Upper lobe of left lung (tissue), 6 donors: ENCODE measurements at places on chromosomes 5 and 9.

DNA sequence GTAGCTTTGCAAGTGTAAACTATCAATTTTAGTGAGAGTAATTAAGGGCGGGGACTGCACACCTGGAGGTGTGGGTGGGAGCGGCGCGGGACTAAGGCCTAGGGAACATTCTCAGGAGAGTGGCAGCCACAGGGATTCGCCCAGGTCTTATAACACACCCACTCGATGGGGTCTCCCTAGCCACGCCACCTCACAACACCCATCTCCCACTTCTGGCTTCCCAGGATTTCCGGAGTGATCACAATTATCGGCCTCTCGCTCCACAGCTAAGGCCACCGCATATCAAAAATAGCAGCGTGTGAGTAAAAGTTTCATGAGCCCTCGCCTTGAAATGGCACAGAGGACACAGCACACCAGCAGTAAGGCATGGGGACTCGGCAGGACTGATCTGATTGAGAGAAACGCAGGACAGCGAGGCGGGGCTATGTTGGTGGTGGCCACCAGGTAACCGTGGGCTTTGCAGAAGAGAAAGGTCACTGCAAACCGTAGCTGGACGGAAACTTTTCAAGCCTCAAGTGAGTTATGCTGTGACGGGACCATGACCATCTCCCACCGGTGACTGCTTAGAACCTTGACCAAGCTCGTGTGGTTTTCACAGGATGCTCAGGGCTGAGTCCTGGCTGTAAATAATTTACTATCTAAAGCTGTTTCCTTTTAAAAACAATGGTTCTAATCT lies 1.1 kb upstream of the LPAR1 start:
- peak overlapping the region; percentile 71 for H3K4me3 ChIP-seq
- no peaks in the 10 kb centered on the region for H3K36me3 ChIP-seq

DNA sequence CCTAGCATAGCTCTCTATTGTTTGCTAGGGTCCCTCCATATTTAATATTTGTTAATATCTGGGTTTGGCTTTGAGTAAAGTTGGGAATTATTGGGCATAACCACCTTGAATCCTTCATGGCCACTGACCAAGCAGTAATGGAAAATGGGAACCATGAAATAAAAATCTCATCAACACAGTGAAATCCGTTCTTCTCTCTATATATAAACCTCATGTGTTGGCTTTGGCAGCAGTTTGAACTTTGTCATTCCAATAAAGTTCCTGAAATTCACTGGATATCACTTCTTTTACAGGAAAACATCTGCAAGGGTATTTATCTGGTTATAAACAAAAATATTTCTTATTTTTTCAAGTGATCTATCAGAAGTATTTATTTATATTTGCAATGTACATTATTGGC lies 93.0 kb upstream of the MPDZ start:
- no peak overlapping the region for H3K4me3 ChIP-seq
- no peak overlapping the region for H3K27ac ChIP-seq

- H3K27ac ChIP-seq, result peak overlapping the region; percentile 93
- peak overlapping the region; percentile 85 for H3K4me3 ChIP-seq
- DNase-seq, result no peak
- H3K4me1 ChIP-seq, result peaks cover 17% of the 10 kb centered on the region
- no peaks in the 10 kb centered on the region for H3K36me3 ChIP-seq
- no peaks in the 10 kb centered on the region for H3K27me3 ChIP-seq
Measured at GRCh38 chr5:78649211-78649695, 681 bp upstream of the LHFPL2 start.

- no peak for DNase-seq
- H3K36me3 ChIP-seq, result peaks cover 6% of the 10 kb centered on the region
- no peaks in the 10 kb centered on the region for H3K27me3 ChIP-seq
- H3K4me3 ChIP-seq, result no peak overlapping the region
- H3K27ac ChIP-seq, result no peak overlapping the region
- peaks cover 6% of the 10 kb centered on the region for H3K4me1 ChIP-seq
Measured at GRCh38 chr9:19130436-19130835, 3.1 kb upstream of the PLIN2 start.

DNA sequence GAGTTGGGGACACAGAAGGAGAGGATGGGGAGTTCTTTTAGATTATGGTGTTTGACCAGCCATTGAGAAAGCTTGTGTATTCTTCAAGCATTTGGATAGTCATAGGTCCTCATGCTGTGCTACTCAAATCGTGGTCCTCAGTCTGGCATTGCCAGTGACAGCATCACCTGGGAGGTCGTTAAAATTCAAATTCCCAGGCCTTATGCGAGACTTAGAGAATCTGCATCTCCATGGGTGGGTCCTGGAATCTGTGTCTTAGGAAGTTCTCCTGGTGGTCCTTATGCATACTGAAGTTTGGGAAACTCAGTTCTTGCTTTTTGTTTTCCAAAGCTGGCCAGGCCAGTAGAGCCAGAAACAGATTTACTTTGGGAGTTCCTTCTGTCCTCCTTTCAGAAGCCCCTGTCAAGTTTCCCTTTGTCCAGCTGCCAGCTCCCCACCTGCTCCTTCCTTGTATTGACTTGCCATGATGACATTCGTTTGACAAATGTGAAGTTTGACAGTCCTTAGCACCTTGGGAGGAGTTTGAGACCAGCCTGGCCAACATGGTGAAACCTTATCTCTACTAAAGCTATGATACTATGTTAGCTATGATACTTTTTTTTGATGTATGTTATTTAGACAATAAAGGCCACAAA lies 95.6 kb downstream of the PALM2AKAP2 start:
- DNase-seq, result no peak
- no peak overlapping the region for H3K4me3 ChIP-seq
- no peaks in the 10 kb centered on the region for H3K27me3 ChIP-seq

- H3K36me3 ChIP-seq, result no peaks in the 10 kb centered on the region
- peaks cover 35% of the 10 kb centered on the region for H3K4me1 ChIP-seq
- H3K27ac ChIP-seq, result peak overlapping the region; percentile 85
- H3K4me3 ChIP-seq, result peak overlapping the region; percentile 94
- H3K27me3 ChIP-seq, result no peaks in the 10 kb centered on the region
Measured at GRCh38 chr9:6413365-6414246, 607 bp downstream of the UHRF2 start.

- peak overlapping the region; percentile 45 for H3K27ac ChIP-seq
- peak overlapping the region; percentile 90 for H3K4me3 ChIP-seq
- peaks cover 57% of the 10 kb centered on the region for H3K4me1 ChIP-seq
Measured at GRCh38 chr9:127915801-127916719, 781 bp downstream of the ST6GALNAC4 start.

DNA sequence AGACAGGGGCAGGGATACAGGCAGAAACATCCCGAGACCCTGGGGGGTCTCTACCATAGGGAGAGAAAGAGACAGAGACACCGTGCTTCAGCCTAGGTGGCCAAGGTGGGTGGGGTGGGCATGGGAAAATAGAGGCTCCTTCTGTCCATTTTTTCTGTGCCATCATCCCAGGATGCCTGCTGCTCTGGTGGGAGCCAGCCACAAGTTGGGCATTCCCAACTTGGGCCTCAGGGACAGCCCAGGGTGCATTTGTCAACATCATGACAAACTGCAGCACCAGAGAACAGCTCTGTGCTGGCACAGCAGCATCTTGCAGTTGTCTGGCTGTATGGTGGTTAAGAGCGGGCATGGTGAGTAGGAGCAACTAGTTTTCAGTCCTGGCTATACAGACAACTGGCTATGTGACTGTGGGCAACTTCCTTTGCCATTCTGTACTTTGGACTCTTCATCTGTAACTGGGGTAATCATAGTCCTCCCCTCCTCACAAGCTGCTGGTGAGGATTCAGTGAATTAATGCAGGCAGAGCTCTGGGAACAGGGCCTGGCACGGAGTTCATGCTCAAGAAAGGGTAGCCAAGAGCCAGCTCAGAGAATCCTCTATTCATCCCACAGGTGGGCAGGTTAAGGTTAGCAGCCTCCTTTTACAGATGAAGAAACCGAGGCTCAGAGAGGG lies 100.4 kb downstream of the RGS3 start:
- no peaks in the 10 kb centered on the region for H3K27me3 ChIP-seq
- H3K4me1 ChIP-seq, result peaks cover 53% of the 10 kb centered on the region

DNA sequence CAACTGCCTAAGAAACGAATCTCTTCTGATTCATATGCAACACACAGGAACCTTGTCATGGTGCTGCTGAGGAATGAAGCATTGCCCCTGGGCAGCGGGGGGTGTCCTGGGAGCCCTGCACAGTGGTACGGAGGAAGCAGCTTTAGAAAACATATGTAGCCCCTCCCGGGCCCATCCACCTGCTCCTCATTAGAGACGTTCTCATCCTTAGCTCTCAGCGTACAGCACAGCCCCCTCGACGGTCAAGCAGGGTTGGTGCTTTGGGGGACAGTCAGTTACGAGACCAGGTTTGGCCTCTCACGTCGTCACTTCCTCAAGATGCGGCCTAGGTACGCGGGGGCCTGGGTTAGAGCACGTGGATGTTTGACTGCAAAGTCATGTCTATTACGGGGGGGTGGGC lies 28.4 kb upstream of the LAMC3 start:
- no peak overlapping the region for H3K27ac ChIP-seq
- no peak overlapping the region for H3K4me3 ChIP-seq
- no peaks in the 10 kb centered on the region for H3K36me3 ChIP-seq
- H3K27me3 ChIP-seq, result no peaks in the 10 kb centered on the region
- DNase-seq, result no peak
- H3K4me1 ChIP-seq, result no peaks in the 10 kb centered on the region

GRCh38 chr9:128607642-128608350 lies 48.9 kb downstream of the DYNC2I2 start:
- H3K4me1 ChIP-seq, result no peaks in the 10 kb centered on the region
- peaks cover 100% of the 10 kb centered on the region for H3K36me3 ChIP-seq
- no peak overlapping the region for H3K27ac ChIP-seq
- no peak overlapping the region for H3K4me3 ChIP-seq

- H3K27ac ChIP-seq, result no peak overlapping the region
- peaks cover 6% of the 10 kb centered on the region for H3K4me1 ChIP-seq
- no peaks in the 10 kb centered on the region for H3K27me3 ChIP-seq
- DNase-seq, result no peak
- no peak overlapping the region for H3K4me3 ChIP-seq
- H3K36me3 ChIP-seq, result peaks cover 25% of the 10 kb centered on the region
Measured at GRCh38 chr9:136857581-136858412, 5.7 kb downstream of the MAMDC4 start.

GRCh38 chr9:104009826-104010225 lies 84.3 kb upstream of the SMC2 start:
- no peaks in the 10 kb centered on the region for H3K4me1 ChIP-seq
- no peaks in the 10 kb centered on the region for H3K27me3 ChIP-seq
- H3K27ac ChIP-seq, result no peak overlapping the region
- DNase-seq, result no peak

DNA sequence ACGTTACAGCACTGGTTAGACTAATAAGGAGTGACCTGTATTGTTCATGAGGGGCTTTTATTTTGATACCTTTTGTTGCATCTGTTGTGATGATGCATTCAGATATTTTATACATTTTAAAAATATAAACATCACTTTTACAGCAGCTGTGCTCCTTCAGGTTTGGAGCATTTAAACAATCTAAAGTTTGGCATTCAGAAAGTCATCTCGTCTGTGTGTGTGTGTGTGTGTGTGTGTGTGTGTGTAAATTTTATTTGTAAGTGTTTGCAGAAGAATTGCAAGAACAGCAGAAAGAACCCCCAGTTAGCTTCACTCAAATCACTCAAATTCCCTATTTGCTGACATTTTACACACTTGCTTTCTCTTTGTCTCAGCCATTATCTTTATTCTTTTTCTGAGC lies 87.4 kb downstream of the ERCC6L2 start:
- DNase-seq, result no peak
- no peaks in the 10 kb centered on the region for H3K36me3 ChIP-seq
- no peak overlapping the region for H3K27ac ChIP-seq
- H3K4me1 ChIP-seq, result no peaks in the 10 kb centered on the region

- H3K36me3 ChIP-seq, result no peaks in the 10 kb centered on the region
- no peaks in the 10 kb centered on the region for H3K4me1 ChIP-seq
- DNase-seq, result no peak
- H3K4me3 ChIP-seq, result no peak overlapping the region
- no peak overlapping the region for H3K27ac ChIP-seq
Measured at GRCh38 chr5:9499498-9499876, 46.4 kb downstream of the SEMA5A start.

- peaks cover 2% of the 10 kb centered on the region for H3K36me3 ChIP-seq
- no peak for DNase-seq
- H3K4me3 ChIP-seq, result no peak overlapping the region
- H3K4me1 ChIP-seq, result peaks cover 41% of the 10 kb centered on the region
- peak overlapping the region; percentile 78 for H3K27ac ChIP-seq
Measured at GRCh38 chr9:14097215-14097614, 216.7 kb downstream of the NFIB start.

DNA sequence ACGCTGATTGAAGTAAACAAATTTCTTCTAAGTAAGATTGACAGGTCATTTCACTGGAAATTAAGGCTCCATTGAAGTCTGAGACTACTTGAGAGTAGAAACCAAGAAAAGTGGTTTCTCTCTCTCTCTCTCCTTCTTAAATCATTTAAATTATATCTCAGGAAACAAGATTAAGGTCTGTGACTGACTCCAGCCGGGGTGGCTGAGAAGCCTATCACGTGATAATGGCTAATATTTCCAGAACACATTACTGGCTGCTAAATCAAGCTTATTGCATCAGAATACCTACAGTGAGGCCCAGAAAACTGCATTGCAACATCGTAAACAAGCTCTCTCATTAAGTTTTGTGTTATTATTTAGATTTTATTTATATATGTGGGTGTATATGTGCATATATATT lies 88.4 kb downstream of the PTCD2 start:
- no peaks in the 10 kb centered on the region for H3K4me1 ChIP-seq
- no peak overlapping the region for H3K27ac ChIP-seq
- no peaks in the 10 kb centered on the region for H3K27me3 ChIP-seq
- H3K36me3 ChIP-seq, result no peaks in the 10 kb centered on the region
- no peak overlapping the region for H3K4me3 ChIP-seq
- no peak for DNase-seq

GRCh38 chr9:277601-278295 lies 63.1 kb downstream of the DOCK8 start:
- H3K27ac ChIP-seq, result no peak overlapping the region
- DNase-seq, result no peak
- peaks cover 6% of the 10 kb centered on the region for H3K4me1 ChIP-seq
- no peaks in the 10 kb centered on the region for H3K27me3 ChIP-seq

DNA sequence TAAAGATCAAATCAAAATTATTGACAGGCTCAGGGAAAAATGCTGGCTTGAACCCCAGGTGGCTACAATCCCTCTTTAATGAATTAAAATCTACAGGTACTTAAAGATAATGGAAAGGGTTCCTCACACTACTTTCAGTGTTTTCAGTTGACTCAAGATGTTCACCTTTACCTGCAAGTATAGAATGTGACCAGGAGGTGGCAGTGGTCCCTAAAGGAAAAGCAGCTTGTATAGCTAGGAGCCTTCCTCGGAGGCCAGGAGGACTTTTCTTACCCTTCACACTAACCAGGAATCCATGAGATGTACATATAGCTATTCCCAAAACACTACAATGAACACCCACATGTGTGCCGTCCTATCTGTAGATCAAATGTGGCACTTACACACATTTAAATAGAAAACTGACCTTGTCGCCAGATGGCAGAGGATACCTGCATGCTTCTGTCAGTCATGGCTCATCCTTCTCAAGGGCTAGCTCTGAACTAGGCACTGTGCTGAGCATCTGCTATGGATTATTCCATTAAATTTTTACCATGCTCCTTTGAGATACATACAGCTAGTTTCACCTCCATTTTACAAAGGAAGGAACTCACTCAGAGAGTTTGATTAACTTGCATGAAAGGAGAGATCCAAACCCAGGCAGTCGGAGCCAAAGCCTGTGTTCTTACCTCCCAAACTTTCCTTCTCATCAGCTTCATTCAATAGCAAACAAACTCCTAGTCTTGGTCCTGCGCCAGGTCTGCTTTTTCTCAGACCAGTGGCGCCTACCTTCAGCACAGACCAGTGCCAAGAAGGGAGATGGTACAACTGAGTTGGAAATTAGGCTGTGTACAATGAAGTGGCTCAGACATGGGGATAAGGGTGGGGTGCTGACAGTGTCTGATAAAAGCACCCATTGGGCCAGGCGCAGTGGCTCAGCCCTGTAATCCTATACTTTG lies 24.5 kb downstream of the C9orf152 start:
- H3K27me3 ChIP-seq, result no peaks in the 10 kb centered on the region
- peak; percentile 76 for DNase-seq
- peaks cover 13% of the 10 kb centered on the region for H3K4me1 ChIP-seq
- no peaks in the 10 kb centered on the region for H3K36me3 ChIP-seq
- H3K4me3 ChIP-seq, result no peak overlapping the region
- H3K27ac ChIP-seq, result no peak overlapping the region
